ENCODE measurements at places on chromosomes 16 and 17.

- no peak for DNase-seq
Observed at GRCh38 chr17:5866978-5867377, 203.2 kb upstream of the WSCD1 start.

GRCh38 chr17:41762841-41763240 lies 23.7 kb downstream of the JUP start:
- no peak for DNase-seq

- DNase-seq, result no peak
Observed at GRCh38 chr17:80796430-80796861, 195.2 kb upstream of the CHMP6 start.

DNA sequence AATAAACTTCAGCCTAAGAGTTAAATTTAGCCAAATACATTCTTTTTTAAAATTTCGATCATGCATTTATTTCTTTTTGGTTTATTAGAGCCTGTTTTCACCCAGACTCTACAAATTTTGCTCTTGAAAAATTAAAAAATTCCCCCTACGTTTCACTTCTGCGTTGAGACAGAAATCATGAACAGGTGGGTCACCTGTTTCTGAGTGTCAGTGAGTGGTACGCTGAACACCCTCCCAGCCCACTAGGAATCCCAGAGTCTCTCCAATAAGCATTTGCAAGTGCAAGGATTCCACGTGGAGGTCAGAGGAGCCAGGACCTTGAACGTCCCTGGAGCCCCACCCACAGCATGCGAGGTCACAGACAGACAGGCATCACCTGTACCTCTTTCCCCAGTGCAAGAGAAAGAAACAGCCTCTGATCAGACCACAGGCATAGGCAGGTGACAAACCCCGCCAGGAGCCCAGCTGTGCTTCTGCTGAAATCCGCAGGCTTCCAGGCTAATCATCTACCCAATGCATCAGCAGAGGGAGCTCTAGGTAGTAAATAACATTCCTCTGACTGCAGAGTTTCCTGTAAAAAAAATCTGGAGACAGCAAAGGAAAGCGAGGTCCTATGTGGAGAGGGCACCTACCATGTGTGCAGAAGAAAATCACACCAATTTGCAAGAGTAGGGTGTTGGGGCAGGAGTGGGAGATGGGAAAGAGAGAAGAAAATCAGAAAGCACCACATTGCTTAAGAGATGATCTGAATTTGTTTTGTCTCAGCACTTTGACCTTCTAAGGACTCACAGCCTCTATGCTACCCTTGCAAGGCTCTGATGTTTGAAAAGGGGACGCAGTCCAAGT lies 5.9 kb upstream of the XYLT1 start:
- DNase-seq, result peak; percentile 23

DNA sequence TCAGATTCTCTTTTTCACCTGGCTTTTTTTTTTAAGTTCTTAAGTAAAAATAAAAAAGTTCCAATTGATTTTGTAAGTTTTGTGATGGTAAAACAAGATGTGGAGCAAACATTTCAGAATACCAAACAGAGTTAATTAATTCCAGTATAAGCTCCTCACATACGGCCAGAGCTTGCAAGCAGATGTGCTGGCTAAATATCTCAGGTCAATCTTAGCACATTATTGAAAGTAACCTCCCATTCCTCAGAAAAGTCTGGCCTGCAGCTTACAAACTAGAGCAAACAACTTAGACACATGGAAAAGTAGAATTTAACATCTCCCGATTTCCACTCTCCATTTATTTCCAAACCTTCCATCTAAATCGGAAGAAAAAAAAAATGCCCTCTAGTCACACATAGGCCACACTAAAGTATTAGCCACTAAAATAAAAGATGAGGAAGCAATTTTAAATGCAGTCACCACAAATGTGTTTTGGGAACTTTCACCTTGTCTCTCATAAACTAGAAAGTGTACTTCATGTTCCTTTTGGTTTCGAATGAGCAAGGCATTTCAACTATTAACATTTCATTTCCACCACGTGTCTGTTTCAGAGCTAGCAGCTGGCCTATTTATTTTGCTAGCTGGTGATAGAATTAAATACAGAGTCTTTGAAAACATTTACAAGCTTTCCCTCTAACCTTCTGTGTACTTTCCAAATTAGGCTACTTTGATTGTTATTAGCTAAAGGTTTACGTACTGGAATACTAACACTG lies 143.3 kb downstream of the STX8 start:
- DNase-seq, result peak; percentile 81

- no peak for DNase-seq
Observed at GRCh38 chr17:1727876-1728630, 3.5 kb downstream of the WDR81 start.
